ENCODE measurements at places on chromosomes 5 and 9.
A peak's percentile ranks its signal among the peaks of the same experiment; 100 is the strongest.

DNA sequence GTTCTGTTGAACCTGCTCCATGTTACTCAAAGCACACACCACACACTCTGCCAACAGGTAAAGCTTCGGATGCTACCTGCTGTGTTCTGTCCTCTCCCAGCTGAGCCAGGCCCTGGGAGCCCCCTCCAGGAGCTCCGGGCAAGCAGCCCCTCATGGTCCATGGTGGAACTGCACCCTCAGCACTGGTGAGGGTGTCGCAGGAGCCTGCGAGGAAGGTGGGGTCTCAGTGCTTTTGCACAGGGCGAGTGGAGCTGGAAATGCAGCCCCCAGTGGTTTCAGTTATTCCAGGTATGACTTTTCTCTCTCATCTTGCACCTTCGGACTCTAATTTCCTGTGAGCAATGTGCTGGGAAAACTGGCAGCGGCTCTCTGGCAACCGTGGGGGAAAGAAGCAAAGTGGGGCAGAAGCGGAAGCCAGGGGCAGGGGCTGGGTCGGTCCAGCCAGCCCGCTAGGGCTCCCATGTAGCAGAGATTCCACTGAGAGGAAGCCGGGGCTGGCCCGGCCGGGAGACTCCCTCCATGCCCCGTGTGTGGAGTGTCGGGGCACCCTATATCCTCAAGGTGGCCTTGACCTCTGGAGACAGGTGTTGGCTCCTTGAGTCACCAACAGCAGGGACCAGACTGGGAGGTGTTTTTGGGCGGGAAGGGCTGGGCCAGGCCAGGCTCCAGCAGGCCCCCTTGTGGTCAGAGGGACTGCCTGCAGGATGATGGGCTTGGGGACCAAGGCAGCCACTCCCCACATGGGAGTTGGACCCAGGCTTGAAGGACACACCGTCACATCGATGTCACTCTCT, 75.6 kb upstream of the PRSS3 start:
- no peak for DNase-seq

DNA sequence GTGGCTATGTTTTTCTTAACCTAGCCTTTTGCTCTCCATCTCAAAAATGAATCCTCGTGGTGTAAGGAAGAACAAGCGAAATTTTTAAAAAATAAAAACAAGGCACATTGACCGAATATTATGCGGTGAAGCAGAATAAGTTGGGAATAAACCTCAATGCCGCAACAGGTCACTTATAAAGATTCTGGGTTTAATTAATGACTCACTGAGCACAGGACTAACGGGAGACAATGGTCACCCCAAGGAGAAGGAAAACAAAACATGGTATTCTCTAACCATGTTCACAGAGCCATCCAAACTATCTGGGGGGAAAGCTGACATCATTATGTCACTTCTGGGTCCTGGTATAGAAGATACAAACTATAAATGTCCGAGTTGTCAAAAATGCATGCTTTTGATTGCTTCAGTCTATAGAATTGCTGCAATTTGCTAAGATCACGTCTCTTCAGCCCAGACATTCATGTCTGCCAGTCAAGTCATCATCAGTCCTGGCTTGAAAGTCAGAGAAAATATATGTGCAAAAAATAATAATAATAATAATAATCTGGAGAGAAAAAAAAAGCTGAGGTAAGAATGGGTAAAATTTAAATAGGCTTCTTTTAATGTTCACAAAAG, 280.6 kb downstream of the NR2F1-AS1 start:
- no peak for DNase-seq

- DNase-seq: no peak
Measured at GRCh38 chr5:158159621-158160020, 300.7 kb upstream of the CLINT1 start.

DNA sequence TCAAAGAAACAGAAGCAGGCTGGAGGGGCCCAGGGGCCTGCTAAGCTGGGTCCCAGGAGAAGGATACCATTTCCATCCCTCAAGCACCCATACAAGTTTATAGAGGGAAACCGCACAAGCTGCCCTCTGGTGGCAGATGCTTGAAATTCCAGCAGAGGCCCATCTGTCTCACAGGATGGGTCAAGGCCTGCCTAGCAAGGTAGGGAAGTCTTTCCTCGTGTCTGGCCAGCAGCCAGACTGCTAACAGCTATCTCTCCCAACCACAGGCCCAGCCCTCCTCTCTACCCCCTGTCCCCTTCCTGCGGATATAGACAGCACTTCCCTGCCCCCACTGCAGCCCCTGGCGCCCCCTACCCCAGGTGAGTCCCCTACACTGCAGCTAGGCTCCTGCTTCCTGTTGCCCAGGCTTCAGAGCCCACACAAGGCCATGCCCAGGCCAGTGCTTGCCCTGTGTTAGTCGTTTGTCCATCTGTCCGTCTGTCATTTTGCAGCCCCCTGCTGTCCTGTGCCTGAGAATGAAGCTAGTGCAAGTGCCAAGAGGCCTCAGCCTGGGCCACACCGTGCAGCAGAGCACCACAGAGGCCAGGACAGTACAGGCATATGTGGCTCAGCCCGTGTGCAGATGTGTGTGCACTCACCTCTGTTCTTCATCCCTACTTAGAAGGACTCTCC, 26.2 kb downstream of the TCF7 start:
- DNase-seq: peak; percentile 38

DNA sequence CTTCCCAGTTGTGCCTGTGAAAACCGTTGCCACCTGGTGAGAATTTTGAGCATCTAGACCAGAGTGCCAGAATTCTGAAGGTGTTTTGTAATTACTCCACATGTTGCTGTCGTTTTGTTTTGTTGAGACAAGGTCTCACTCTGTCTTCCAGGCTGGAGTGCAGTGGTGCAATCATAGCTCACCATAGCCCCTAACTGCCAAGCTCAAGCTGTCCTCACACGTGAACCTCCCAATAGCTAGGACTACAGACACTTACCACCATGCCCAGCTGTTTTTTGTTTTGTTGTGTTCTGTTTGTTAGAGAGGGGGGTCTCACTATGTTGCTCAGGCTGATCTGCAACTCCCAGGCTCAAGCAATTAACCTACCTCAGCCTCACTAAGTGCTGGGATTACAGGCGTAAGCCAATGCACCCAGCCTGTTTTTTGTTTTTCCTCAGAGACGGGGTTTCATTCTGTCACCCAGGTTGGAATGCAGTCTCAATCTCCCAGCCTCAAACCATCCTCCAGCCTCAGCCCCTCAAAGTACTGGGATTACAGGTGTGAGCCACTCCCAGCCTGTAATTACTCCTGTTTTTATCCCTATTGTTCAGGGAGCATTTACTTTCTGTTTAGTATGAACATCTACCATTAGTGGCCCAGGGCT, 121.1 kb upstream of the DMRT1 start:
- no peak for DNase-seq

- DNase-seq: peak; percentile 43
Measured at GRCh38 chr9:14353222-14354056, 39.5 kb upstream of the NFIB start.

DNA sequence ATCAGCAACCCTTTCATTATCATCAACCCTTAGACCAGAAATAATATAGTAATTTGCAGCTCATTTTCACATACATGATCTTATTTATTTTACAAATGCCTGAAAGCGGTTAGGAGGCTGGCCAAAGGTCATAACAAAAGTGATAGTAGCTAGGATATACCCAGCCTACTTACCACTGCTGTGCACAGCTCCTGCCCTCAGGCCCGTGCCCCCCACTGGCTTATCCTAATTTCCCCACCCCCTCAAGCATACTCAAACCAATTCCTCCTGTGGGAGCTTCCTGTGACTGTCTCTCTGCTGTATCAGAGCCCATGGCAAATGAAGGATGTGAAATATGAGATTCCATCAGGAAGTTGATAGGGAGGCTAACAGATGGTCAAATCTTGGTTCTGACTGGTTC, 14.8 kb downstream of the FAM219A start:
- no peak for DNase-seq

GRCh38 chr5:138990986-138991590, 116.0 kb upstream of the LRRTM2 start:
- no peak for DNase-seq

DNA sequence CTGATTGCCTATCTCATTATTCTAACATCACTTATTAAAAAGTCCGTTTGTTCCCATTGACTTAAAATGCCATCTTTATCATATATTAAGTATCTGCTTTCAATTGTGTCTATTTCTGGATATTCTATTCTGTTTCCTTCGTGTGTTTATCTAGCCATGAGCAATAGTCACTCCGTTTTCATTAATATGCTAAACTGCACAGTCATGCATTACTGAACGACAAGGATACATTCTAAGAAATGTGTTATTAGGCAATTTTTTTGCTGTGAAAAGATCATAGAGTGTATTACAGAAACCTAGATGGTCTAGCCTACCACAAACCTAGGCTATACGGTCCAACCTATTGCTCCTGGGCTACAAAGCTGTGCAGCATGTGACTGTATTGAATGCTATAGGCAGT, 482.9 kb downstream of the IRX1 start:
- no peak for DNase-seq

- no peak for DNase-seq
Measured at GRCh38 chr5:94672746-94673145, 54.3 kb downstream of the SLF1 start.

- no peak for DNase-seq
Measured at GRCh38 chr9:115781070-115781736, 372.4 kb upstream of the PAPPA start.

- DNase-seq: no peak
Measured at GRCh38 chr5:79488775-79489174, 25.2 kb downstream of the HOMER1 start.

- no peak for DNase-seq
Measured at GRCh38 chr9:99359336-99359735, 137.3 kb downstream of the SEC61B start.

- no peak for DNase-seq
Measured at GRCh38 chr5:57338068-57338867, 144.3 kb downstream of the ACTBL2 start.

GRCh38 chr9:130239363-130239695, 26.2 kb upstream of the HMCN2 start:
- DNase-seq: no peak

GRCh38 chr5:98927242-98927988, 1.4 kb downstream of the CHD1 start:
- peak; percentile 44 for DNase-seq

DNA sequence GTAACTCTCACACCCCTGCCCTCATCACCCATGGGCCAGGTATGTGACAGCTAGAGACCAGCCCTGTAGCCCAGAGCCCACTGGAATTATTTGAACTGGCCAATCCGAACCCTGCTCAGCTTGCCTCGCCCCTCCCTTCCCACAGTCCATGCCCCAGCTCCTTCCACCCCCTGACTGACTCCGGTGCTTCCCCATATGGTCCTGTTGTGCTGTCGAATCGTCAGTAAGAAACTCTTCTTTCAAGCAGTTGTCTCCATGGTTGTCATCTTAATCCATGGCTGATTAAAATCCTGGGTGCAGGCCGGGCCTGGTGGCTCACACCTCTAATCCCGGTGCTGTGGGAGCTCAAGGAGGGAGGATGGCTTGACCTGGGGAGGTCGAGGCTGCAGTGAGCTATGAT, 118.5 kb downstream of the COL23A1 start:
- DNase-seq: no peak

DNA sequence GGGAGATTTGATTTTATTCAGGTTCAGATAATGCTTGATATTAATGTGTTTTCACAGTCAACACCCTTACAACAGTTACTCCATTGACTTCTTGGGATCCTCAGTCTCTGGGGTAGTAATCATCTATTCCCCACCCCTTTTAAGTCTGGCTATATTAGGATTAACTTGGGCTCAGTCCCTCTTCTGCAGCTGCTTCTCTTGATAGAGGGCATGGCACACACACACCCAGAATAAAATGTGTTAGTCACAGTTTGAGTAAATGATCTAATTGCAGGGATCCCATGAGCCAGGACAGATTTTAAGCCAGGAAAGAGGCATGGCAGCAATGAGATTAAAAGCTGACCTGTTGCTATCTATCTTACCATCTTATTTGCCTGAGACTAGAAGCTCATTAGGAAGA, 53.7 kb upstream of the VLDLR start:
- DNase-seq: no peak

DNA sequence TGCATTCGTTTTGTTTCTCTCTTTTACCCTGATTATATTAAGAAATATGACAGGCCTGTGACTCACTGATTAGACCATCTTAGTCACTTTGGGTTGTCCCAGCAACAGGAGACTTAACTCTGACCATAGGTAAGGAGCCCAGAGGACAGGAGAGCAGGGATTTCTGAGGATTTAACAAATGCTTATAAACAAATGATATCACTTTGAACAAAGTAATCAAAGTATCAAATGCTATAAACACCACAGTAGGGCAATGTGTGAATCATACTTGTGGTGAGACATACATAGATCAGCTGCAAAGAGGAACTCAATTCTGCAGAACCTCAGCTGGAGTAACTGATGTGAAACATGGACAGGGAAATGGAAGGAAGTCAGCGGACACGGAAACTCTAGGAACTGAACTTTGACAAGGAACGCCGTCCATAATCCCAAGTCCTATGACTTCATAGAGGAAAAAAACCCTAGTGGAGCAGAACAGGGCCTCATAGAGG, 190.6 kb upstream of the MSX2 start:
- DNase-seq: no peak

DNA sequence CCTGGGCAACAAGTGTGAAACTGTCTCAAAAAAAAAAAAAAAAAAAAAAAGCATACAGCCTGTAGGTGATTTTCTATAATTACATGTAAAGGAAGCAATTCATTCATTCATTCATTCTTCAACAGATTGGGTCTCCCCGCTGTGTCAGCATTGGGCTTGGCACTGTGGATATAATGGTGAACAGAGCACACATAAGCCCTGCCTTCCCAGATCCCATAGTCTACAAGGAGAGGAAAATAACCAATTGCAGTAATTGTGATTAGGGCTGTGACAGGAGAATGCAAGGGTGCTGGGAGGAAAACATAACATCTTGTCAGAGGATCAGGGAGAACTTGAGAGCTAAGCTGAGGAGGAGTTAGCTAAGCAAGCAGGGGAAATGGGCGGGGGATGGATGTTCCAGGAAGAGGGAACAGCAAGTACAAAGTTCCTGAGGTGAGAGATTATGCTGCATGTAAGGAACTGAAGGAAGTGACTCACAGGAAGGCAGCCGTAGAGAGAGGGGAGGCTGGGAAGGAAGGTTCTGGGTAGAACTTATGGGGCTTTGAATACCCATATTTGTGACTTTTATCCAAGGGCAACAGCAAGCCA, 24.0 kb upstream of the KLF9 start:
- no peak for DNase-seq

DNA sequence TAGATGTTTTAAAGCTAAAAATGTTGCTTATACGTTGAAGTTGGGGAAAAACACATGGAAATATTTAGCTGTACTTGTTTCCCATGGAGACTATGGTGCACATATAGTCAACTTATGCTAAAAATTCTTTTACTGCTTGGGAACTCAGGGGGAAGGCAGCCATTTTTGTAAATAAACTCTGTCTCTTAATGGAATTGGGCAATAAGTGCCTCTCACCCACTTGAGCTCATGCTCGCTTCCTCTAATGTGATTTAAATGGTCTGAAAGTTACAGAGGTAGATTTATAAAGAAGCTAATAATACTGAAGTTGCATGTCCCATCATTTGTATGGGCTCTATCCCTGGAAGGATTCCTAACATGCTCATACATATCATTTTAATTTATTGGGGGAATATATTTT, 523.8 kb downstream of the RASEF start:
- DNase-seq: no peak

- DNase-seq: no peak
Measured at GRCh38 chr9:134656334-134657006, 14.9 kb downstream of the COL5A1 start.
